ENCODE measurements at places on chromosomes 12 and 14.

- no peak for DNase-seq
Observed at GRCh38 chr12:25591144-25591543, 38.1 kb upstream of the LMNTD1 start.

DNA sequence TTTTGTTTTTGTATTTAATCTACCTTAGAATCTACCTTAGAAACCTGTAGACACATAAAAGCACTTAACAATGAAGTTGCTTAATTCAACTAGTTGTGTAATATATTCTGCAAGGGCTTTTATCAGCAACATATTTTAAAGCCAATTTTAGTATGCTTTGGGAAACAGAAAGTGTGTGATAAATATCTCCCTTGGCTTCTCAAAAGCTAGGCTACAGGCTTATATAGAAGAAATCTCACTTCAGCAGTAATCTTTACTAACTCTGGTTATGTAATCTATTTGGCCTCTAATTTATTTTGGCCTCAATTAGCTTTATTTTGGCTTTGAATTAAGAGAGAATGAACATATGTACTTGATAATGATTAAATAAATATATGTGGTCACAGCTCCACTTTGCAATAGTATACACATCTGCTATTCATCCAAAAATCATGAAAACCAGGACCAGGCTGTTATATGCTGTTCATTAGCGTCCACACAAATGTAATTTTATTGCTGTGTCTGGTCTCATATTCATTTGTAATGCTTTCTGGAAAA, 37.2 kb downstream of the LRP6 start:
- DNase-seq, result no peak

DNA sequence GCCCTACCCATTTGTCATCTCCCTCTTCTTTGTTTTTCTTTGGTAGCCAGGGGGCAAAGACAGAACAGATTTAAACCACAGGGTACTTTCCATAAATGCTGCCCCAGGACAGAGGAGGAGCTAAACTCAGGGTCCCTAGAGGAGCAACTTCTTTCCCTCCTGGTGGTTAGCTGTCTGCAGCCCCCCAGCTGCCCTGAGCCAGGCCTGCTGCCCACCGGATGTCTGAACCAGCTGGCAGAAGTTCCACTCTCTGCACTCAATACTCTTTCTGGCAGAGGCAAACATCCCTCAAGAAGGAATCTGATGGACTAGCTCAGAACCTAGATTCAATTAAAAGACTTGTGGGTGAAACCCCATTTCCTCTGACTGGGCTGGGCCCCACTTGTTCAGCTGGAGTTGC, 10.7 kb downstream of the VDR start:
- no peak for DNase-seq

DNA sequence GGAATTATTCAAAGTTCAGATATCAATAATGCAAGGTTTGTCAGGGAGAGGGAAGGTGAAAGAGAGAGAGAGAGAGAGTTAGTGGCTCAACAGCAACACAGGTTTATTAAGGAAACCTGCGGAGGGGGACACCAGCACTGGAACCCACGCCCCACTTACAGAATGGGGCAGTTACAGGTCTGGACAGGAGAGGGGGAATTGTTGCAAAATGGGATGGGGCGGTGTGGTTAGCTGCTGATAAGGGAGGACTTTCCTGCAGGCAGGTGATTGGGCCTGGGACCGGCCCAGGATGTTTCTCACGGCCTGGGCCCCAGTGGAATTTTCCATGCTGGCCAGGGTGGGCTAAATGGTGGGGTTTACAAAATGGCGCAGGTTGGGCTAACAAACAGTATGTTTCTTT, 278.2 kb upstream of the SLC16A7 start:
- no peak for DNase-seq

- no peak for DNase-seq
Observed at GRCh38 chr12:127240249-127240929, 1026.6 kb upstream of the TMEM132C start.

GRCh38 chr12:6116471-6117021, 7.9 kb downstream of the VWF start:
- DNase-seq, result no peak

GRCh38 chr14:103031956-103032355, 25.4 kb downstream of the CDC42BPB start:
- peak; percentile 30 for DNase-seq

DNA sequence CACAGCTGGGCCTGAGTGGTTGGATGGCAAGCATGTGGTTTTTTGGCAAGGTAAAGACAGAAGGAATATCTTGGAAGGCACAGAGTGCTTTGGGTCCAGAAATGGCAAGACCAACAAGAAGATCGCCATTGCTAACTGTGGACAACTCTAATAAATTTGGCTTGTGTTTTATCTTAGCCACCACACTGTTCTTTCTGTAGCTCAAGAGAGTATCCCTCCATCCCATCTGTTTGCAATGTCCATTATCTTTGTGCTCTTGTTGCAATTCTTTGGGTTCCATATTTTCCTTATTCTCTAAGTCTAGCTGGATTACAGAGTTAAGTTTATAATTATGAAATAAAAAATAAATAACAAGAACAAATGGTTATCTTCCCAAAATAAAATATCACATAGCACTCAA, 6.7 kb upstream of the DAAM1 start:
- no peak for DNase-seq

- no peak for DNase-seq
Observed at GRCh38 chr12:100061814-100062213, 77.1 kb upstream of the ANKS1B start.

GRCh38 chr12:52015532-52016041, 8.8 kb downstream of the TAMALIN start:
- DNase-seq, result no peak

DNA sequence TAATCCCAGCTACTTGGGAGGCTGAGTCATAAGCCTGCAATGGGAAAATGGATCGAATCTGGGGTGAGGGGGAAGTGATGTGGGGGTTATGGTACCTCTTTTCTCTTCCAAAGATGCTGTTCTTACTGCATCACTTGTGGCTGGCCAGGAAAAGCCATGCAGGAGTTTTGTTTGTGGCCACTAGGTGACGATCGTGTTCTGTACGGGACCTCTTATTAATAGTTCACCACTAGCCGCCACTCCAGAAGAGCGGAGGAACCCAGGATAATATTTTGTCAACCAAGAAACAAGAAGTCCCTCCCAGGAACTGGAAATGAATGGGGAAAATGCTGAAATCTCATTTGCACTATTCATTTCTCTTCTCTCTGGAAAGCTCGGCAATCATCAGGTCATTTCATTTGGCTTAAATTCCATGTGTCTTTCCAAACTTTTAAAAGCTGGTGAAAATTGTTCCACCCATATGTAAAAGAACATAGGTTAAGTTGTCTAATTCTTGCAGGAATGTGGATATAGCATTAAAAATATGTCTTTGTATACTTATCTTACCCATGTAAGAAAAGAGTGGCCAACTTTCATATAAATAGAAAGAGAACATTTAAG, 8.9 kb downstream of the GPR65 start:
- no peak for DNase-seq

GRCh38 chr12:42336286-42336685, 10.3 kb downstream of the PPHLN1 start:
- DNase-seq, result no peak

DNA sequence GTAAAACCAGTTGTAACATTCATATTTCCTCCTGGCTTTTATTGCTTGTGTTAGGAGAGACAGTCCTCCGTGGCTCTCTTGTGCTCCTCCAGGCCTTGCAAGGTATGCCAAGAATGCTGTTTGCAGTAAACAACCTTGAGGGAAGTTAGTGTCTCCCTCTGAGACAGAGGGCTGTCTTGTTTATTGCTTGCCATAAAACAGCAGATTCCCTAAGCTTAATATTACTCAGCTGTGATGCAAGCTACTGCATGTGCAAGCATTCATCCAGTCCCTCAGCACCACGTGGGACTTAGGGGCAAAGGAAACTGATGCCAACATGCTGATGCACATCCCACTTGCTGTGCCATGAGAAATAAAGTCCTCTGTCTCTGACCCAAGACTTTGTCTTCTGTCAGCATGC, 6.6 kb downstream of the POMT2 start:
- DNase-seq, result peak; percentile 83

DNA sequence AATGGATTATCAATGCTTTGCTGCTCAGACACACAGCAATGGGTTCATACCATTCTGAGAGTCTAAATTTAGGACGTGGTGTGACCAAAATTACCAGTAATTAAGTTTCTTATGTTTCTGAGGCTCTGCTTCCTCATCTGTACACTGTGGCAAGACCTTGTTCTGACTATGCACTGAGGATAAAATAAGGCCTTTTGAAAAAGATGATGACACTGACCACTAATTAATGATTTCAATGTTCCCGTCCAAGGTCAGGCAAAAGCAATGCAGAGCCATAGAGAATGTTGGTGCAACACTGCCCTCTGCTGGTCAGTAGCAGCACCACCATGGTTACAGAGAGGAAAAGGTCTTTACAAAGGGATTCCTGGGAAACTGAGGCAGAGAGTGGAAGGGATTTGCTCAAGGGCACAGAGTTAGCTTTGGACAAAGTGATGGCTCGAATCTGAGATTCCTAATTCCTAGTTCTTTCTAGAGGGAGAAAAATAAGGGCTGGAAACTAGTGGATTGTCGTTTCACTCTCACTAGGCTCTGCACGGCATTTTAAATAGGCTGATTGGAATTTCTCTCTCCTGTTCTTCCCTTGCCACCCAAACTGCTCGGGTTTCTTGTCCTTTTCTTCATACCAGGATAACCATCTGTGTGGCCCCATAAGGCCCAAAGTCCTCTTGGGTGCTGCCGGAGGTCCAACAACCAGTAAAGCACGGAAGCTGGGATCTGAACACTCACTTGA, 22.3 kb upstream of the P2RX7 start:
- no peak for DNase-seq

DNA sequence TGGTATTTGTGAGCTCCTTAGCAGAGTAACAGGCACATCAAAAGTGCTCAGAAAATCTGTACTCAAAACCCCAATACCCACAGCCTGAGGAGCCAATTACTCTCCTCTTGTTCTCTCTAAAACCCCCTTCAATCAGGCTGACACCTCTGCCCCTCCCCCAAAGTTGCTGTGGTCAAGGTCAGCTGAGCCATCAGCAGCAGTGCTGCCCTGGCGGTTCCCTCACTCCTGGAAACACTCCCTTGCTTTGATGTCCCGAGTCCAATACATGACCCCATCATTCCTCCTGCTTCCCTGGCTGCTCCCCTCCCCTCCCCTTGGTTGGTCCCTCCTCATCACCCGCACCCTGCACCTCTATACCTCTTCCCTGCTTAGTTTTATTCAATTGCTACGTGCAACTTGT, 57.2 kb upstream of the C14orf132 start:
- DNase-seq, result no peak

DNA sequence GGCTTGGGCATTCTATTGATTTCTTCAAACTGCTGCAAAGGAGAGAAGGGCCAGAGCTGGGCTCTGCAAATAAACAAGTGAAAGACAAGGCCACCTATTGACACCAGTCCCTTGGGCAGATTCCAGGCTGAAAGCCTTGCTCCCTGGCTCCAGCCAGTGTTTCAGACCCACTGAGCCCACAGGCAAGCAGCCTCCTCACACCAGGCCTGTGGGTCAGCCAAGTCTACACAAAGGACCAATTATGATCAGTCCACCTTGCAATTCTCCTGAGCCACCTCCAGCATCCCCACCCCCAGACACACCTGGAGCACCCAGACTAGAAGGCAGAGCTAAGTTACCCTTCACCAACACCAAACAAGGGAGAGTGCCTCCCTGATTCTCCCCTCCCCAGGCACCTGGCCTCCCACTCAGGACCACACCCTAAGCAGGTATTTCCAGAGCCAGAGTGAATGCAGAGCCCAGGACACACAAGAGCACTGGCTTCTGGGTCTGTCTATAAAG, 13.8 kb downstream of the ACTN1 start:
- no peak for DNase-seq

DNA sequence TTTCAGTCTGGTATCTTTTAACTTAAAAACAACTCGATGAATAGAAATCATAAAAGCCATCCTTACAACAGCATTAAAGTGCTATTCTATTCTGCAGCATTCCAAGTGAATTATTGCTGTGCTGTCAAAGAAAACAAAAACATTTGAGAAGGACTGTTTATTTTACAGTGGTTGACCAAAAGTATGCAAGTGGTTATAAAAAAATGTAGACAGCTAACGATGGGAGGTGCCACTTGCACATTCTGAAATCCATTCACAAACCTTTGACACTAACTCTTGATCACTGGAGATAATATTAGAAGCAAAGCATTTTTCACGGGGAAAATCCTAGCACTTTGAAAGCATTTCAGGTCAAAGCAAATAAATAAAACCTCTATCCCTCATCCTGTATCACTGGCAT, 55.6 kb downstream of the HMGA2 start:
- DNase-seq, result no peak

GRCh38 chr14:38254571-38255407, 1.1 kb downstream of the CLEC14A start:
- DNase-seq, result no peak

GRCh38 chr12:11703378-11703777, 53.9 kb downstream of the ETV6 start:
- no peak for DNase-seq

DNA sequence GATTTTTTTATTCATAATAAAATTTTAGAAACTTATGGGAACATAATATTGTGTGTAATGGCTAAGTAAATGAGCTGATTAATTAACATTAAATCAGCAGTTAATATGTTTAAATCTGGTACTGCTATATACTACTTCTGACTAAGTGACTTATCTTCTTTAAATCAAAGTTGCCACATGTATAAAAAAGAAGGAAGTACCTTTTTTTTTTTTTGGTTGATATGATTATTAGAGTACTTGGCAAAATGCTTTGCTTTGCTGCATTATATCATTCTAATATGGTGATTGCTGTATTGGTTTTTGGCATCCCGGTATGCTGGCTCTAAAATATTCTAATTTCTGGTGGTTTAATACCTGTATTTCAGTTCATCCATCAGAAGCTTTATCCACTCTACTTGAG, 319.1 kb upstream of the RGS6 start:
- no peak for DNase-seq

- no peak for DNase-seq
Observed at GRCh38 chr14:102491366-102491765, 18.2 kb downstream of the ANKRD9 start.

GRCh38 chr14:21626491-21627230, 8.1 kb downstream of the OR10G2 start:
- no peak for DNase-seq

GRCh38 chr14:89344920-89345254, 72.1 kb downstream of the FOXN3 start:
- DNase-seq, result no peak

- no peak for DNase-seq
Observed at GRCh38 chr12:118467641-118468305, 91.4 kb downstream of the SUDS3 start.

DNA sequence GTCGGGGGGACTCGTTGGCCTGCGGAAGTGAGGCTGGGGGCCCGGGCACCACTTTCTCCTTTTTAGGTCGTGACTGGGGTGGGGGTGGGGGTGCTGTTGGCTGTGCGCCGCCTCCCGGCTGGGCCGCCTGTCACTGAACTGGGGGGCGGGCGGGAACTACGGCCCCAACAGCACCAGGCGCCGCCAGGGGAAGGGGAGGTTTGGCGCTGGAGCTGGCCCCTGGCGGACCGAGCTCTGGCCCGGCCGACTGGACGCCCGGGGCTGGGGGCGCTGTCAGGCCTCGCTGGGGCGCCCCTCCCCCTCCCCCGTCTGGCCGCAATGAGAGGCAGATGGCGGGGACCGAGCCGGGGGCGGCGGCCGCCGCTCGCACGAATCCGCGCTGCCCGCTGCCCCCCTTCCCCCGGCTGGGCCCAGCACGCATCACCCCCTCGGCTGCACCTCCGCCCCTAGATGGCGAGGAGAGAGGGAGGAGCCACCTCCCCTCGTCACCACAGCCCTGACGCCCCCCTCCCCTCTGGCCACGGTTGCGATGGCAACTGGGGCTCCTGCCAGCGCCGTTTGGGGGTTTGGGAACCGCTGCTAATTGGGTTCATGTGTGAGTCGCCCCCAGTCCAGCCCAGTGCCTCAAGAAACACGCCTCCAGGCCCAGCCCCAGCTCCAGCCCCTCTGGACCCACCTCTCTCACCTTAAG, 723 bp downstream of the NFATC4 start:
- no peak for DNase-seq
